ENCODE measurements at places on chromosomes 6 and 20.
A peak's percentile ranks its signal among the peaks of the same experiment; 100 is the strongest.

GRCh38 chr6:6751266-6751596, 162.7 kb downstream of the LY86 start:
- no peak for DNase-seq

DNA sequence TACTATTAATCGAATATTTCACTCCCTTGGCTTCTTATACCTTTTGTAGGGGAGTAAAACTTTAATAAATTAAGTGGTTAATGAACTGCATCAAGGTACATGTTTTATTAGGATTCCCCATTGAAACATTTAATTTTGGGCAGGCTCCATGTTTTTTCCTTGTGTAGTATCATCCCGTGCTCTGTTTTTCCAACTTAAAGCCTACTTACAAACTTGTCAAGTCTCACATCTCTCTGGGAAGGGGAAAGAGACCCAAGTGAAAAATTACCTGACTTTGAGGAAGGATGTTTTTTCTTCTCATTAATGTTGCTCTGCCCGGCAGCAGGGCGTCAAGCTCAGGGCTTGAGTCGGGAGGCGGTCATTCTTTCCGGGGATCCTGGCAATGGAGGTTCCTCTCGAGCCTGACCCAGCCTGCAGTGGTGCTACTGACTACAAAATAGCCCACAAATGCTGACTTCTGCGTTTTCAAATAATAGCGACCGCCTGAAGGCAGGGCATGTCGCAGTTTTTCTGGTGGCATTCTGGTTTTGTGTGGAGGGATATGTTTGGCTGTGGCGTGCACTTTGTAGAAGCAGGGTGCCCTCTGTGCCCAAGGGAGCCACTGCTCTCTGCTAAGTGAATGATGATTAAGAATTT, 2.4 kb downstream of the DSP start:
- no peak for DNase-seq

GRCh38 chr20:11952639-11953038, 34.9 kb downstream of the BTBD3 start:
- no peak for DNase-seq

DNA sequence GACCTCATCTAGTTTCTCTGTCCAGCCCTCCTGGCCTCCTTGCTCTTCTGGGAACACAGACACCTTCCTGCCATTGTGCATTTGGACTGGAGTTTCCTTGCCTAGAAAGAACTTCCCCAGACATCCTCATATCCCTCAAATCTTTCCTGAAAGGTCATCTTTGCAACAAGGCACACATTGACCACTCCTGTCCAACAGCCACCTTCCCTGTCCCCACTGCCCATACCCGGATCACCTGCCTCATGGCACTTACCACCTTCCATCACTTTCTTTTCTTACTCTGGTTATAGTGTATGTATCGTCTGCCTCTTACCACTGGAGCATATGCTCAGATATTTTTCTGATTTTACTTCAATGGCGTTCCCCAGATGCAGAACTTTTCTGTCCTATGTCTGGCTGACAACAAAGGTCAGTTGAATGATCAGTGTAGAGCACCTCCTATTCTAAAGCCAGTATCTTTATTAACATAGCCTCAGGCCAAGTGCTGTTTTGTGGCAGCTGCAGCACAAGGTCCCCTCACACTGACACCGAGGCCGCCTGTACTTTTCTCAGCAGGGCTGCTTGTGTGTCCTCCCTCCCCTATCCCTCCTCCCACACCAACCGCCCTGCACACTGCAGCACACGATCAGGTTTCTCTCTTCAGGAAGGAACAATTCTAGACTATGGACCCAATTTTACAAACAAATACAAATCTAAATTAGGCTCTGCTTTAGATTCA, 4.1 kb downstream of the HLA-C start:
- no peak for DNase-seq

DNA sequence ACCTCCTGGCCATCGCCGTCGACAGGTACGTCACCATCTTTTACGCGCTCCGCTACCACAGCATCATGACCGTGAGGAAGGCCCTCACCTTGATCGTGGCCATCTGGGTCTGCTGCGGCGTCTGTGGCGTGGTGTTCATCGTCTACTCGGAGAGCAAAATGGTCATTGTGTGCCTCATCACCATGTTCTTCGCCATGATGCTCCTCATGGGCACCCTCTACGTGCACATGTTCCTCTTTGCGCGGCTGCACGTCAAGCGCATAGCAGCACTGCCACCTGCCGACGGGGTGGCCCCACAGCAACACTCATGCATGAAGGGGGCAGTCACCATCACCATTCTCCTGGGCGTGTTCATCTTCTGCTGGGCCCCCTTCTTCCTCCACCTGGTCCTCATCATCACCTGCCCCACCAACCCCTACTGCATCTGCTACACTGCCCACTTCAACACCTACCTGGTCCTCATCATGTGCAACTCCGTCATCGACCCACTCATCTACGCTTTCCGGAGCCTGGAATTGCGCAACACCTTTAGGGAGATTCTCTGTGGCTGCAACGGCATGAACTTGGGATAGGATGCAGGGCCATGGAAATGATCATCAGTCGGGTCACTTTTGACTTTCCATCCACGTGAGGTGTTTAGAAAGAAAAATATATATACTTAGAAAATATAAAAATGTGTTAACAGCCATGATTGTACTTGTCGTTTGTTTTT, 868 bp downstream of the MC3R start:
- peak; percentile 39 for DNase-seq

- no peak for DNase-seq
Observed at GRCh38 chr20:38065764-38066375, 32.3 kb downstream of the RPRD1B start.

- DNase-seq, result no peak
Observed at GRCh38 chr20:36268440-36269342, 32.4 kb downstream of the AAR2 start.

DNA sequence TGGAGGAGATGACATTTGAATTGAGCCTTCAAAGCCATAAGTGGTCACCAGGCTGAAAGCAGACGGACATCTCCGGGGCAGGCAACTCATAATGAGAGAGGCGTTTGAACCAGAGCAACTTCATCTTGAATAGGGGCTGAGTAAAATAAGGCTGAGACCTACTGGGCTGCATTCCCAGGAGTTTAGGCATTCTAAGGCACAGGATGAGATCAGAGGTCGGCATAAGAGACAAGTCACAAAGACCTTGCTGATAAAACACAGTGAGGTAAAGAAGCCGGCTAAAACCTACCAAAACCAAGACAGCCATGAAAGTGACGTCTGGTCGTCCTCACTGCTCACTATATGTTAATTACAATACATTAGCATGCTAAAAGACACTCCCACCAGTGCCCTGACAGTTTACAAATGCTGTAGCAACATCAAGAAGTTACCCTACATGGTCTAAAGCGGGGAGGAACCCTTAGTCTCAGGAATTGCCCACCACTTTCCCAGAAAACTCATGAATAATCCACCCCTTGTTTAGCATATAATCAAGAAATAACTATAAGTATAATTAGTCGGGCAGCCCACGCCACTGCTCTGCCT, 194.7 kb upstream of the SOX4 start:
- no peak for DNase-seq

- no peak for DNase-seq
Observed at GRCh38 chr20:11429168-11429567, 488.5 kb upstream of the BTBD3 start.

DNA sequence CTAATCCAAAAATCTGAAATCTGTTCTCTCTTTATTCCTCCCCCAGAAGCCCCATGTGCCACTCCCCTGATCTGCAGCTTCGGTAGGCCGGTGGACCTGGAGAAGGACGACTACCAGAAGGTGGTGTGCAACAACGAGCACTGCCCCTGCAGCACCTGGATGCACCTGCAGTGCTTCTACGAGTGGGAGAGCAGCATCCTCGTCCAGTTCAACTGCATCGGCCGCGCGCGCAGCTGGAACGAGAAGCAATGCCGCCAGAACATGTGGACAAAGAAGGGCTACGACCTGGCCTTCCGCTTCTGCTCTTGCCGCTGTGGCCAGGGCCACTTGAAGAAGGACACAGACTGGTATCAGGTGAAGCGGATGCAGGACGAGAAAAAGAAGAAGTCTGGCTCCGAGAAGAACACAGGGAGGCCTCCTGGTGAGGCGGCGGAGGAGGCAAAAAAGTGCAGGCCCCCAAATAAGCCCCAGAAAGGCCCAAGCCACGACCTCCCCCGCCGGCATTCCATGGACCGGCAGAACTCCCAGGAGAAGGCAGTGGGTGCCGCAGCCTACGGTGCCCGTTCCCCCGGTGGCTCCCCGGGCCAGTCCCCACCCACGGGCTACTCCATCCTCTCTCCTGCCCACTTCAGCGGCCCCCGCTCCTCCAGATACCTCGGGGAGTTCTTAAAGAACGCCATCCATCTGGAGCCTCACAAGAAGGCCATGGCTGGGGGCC, 31.5 kb downstream of the HECA start:
- DNase-seq, result no peak

DNA sequence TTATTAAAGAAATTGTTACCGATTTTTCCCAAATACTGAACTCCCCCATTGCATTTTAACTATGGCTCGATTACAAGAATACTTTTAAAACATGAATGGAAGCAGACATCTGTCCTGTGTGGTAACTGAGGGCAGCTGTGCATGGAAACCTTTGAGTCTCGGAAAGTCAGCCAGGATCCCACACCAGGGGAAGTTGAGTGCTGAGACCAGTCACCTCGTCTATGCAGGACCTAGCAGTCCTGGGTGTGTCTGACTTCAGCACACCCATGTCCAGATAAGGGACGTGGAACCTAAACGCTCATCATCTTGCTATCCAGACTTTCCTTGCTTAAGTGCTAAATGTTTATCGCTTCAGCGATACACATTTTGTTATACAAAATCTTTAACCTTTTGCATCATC, 6.1 kb downstream of the RIN2 start:
- DNase-seq, result no peak

- no peak for DNase-seq
Observed at GRCh38 chr6:135161411-135162395, 19.4 kb upstream of the MYB start.

DNA sequence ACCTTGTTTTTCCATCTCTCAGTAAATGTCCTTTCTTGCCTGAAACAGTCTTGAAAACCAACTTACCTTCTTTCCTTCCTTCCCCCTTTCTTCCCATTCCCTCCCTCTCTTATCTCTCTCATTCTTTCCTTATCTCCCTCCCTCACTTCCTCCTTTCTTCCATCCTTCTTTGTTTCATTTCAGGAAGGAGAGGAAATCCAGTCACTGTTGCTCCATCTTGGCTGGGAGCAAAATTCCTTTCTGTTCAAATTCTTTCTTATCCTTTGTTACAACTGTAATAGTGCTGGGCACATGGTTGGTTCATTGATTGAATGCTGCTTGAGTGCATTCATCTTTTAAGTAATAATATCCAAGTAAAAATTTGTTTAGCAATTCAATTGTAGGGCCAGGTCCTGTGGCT, 17.4 kb upstream of the TCP11 start:
- DNase-seq, result no peak

GRCh38 chr20:14477125-14477524, 139.7 kb upstream of the FLRT3 start:
- no peak for DNase-seq

GRCh38 chr20:25669826-25670422, 26.7 kb downstream of the ZNF337 start:
- no peak for DNase-seq

- no peak for DNase-seq
Observed at GRCh38 chr6:2600363-2600762, 150.4 kb downstream of the MYLK4 start.

DNA sequence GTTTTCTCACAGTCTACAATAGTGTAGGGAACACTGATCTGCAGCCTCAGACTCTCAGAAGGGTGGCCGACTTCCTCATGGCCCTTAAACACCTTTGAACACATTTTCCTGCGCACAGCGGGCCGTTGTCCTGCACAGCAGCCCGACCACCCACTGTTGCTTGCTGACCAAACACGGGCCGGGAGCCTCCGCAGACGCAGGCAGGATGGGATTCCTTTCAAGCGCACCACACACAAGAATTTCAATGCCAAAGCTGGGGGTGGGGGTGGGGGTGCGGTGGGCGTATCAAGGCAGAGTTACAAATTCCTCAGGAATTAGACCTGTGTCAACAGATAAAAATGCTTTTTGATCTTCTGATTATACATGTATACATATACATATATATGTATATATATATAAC, 74.5 kb downstream of the HUS1B start:
- DNase-seq, result no peak

DNA sequence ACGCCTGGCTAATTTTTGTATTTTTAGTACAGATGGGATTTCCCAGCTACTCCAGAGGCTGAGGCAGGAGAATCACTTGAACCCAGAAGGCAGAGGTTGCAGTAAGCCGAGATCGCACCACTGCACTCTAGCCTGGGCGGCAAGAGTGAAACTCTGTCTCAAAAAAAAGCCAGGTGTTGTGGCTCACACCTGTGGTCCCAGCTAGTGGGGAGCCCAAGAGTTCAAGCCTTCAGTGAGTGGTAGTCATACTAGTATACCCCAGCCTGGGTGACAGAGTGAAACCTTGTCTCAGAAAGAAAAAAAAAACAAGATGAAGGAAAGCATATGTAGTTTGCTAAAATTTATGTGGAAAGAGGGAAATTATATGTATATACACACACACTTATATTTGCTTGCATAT, 20.0 kb upstream of the POU5F1 start:
- DNase-seq, result no peak

GRCh38 chr20:48019496-48019895, 234.2 kb upstream of the SULF2 start:
- DNase-seq, result no peak

- peak; percentile 56 for DNase-seq
Observed at GRCh38 chr20:38751360-38751976, 3.2 kb downstream of the ACTR5 start.

DNA sequence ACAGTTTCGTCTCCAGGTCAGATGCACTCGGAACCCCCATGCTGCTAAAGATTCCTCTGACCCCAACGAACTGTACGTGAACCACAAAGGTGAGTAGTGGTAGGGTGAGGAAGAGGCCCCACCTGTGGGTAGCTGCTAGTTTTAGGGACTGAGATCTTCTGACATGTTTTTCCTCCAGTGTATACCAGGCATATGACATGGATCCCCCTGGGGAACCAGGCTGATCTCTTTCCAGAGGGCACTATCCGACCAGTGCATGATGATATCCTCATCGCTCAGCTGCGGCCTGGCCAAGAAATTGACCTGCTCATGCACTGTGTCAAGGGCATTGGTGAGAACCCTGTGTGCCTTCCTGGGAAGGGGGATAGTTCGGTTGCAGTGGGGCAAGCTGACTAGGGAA, 3.2 kb downstream of the POLR1C start:
- DNase-seq, result no peak

DNA sequence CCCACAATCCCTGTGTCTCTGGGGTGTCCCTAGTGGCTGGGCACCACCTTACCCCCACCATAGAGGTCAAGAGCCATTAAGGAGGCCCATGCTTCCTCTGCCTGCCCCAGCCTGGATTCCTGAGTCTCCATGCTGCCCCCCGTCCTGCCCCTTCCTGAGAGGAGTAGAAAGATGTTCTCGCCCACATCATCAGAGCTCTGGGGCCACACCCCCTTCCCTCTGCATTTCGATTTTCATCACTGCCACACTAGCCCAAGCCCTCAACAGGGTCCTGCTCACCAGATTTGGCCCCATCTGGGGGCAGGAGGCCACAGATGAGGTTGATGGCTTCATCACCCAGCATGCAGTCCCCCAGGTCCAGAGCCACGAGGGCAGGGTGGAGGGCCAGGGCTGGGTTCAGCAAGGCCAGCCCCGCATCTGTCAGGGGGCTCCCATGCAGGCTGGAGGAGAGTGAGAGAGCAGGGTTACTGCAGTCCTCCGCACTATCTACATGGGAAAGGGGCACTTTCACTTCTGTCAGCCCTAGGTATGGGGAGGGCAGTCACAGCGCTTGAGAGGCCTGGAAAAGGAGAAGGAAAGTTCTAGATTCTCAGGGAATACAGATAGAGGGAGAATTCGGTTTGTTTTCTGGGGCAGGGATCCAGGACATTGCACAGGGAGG, 1.5 kb downstream of the LRRC73 start:
- no peak for DNase-seq
